ENCODE measurements at places on chromosomes 4 and X. TPM values are rescaled to one million over a fixed set of nuclear protein-coding genes. Genes with fewer than 3 reads are reported as not detected.

Gene ELOVL6
- total RNA-seq: 10.6 TPM

Gene GUCY1B1
- 1.4 TPM for total RNA-seq

Gene P2RY8
- total RNA-seq: not detected

Gene BMP3
- under 0.01 TPM for total RNA-seq

Gene FHDC1
- 11.4 TPM for total RNA-seq

Gene GAGE13
- total RNA-seq: not detected
